ENCODE measurements at places on chromosomes 13 and 19. TPM values are rescaled to one million over a fixed set of nuclear protein-coding genes. Genes with fewer than 3 reads are reported as not detected.
A peak's percentile ranks its signal among the peaks of the same experiment; 100 is the strongest.

GRCh38 chr13:23159205-23159759 lies 21.5 kb upstream of the SGCG start:
- DNase-seq: peak; percentile 34

ZNF208 gene
- total RNA-seq: 3.2 TPM

POU2F2 gene
- total RNA-seq: 33.9 TPM

CYP2A7 gene
- not detected for total RNA-seq

DNA sequence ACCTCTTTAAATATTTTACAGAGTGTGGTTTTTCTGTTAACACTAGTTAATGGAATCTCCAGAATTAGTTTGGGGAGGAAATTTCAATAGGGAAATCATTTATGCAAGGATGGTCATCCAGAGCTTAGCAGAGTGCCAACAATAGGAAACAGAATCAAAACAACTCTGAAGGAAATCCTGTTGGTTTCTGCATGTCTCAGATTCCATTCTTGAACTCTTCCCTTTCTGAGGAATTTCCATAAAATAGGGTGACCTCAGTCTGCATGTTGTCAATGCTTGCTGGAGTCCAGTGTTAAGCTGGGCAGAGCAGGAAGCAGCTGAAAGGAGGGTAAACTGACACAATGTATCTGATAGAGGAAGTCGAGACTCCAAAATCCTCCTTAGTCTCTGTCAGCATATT lies 16.9 kb downstream of the CBY2 start:
- DNase-seq: no peak

DNA sequence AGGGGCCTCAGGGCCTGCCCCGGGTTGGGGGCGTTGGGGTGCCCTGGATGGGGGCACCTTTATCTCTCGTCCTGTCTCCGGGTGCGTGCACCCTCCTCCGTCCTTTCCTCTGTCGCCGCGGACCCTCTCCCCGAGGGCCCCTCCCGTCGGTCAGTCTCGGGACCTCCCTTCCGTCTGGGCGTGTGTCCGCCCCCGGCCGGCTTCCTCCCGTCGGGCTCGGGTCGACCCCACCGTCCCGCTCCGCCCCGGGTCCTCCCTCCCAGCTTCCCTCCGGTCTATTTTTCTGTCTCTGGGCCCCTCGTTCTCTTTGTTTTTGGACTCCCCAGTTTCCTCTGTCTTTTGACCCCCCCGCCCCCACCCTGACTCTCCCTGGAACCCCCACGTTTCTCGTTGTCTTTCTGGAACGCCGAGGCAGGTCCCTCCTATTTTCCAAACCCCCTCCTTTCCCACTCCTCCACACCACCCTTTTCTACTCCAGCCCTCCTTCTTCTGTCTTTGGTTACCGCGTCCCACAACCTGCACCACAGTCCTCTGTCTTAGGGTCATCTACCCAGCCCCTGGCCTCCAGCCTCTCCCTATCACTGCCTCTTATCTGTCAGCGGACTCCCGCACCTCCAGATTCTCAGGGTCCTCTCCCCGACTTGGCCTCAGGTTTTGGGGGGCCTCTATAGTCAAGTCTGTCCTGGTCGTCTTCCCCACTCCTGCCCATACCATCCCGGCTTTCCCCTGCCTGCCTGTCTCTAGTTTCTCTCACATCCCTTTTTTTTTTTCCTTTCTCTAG lies 757 bp downstream of the EGLN2 start:
- peak; percentile 58 for DNase-seq

APLP1 gene
- 1.2 TPM for total RNA-seq

DNA sequence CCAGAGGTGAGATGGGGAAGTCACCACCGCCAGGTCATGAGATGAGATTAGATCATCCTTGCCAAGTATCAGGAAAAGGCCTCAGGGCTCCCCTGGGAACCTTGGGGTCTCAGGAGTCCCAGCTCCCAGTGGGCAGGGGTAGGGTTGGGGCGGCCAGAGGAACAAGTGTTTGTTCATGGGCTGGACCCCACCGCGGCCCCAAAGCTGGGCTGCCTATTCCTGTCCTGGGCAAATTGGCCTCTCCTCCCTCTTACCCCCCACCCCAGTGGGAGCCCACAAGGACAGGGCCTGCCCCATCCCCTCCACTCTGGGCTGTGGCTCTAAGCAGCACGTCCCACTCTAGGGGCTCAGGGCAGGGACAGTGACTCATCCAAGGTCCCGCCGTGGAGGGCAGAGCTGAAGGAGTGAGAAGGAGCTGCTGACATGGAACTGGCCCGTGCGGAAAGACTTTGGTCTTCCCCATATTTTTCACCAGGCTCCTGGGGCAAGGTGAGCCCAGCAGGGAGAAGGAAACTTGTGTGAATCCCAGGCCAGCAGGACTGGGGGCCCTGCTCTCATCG lies 4.0 kb upstream of the HCN2 start:
- no peak for DNase-seq

KHSRP gene
- total RNA-seq: 268 TPM

DNA sequence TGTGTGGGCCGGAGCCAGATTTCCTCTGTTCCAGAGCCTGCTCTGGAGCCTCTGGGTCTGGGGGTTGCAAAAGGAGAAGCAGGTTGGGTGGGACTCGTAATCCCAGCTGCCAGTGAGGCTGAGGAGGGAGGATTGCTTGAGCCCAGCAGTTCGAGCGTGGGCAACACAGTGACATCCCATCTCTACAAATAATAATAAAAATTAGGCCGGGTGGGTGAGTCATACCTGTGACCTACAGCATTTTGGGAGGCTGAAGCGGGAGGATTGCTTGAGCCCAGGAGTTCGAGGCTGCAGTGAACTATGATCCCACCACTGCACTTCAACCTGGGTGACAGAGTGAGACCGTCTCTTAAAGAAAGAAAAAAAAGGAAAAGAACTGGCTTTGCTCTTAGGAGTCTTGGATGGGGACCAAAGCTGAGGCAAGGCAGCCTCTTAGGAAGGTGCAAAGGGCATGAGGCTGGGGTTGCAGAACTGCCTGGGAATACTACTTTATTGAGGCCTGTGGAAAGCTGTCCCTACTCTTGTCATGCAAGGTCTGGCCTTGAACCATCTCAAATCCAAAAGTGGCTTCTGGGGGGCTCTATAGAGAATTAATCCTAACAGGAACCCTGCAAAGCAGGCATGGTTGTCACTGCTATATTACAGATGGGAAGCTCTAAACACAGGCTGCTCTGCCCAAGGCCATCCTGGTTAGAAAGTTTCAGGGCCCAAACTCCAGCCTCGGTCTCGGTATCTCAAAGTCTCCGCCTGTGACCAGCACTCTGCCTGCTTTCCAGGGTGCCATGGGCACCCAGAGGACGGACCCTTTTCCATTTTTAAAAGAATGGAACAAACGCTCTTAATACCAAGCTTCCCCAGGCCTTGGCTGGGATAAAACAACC lies 880 bp upstream of the C19orf12 start:
- no peak for DNase-seq

DLEU7 gene
- not detected for total RNA-seq

- DNase-seq: no peak
Measured at GRCh38 chr13:96779691-96780090, 214.6 kb downstream of the OXGR1 start.

DNA sequence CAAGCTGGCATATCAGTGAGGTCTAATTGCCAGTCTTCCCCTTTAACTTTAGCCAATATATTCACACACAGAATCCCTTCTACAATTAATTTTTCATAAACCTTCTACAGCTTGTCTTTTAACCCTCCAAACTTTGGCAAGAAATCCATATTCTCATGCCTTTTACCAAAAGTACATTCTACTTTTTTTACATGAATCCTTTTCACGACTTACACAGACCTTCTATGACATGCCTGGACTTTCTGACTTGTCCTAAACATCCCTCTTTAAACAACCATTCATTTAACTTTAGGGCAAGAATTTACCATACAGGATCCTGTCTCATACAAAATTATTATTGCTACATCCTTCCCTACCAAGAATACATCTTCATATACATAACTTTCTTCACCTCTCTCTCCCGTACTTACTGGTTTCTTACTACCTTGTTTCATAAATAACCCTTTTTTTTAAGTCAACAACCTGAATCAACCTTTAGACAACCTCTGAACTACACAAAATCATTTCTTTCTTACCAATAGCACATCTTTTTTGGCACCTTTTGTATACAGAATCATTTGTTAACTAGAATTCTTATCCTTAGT lies 23.5 kb downstream of the ZNF544 start:
- no peak for DNase-seq

DNA sequence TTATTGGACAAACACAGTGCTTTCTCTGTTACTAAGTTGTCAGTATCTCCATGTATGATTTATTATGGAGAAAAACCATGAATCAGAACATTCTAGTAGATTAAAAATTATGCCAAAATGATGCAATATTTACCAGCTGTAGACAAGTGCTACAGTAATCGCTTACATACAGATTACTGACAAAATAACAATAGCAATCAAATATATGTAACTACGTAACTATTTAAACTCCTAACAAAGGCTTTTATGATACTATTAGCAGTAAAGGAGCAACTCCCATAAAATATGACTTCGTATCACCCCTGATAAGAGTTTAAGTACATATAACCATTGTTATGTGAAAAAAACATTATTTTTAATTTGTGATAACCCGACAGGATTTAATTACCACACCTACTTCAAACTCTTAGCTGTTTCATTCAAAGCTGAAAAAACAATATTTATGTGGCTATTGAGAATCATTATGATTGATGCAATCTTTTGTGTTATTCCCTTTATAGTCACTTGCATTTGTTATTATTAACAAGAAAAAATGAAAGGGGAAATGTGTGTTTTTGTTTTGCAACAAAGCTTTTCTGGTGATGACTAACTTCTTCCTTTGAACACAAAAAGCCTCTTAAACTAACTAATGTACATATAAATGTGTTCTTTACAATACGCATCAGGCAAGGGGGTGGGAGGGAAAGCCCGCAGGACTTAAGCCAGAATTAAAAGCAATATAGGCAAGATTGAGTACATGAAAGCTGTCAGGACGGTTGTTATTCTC lies 147.4 kb downstream of the ABCC4 start:
- no peak for DNase-seq

DNA sequence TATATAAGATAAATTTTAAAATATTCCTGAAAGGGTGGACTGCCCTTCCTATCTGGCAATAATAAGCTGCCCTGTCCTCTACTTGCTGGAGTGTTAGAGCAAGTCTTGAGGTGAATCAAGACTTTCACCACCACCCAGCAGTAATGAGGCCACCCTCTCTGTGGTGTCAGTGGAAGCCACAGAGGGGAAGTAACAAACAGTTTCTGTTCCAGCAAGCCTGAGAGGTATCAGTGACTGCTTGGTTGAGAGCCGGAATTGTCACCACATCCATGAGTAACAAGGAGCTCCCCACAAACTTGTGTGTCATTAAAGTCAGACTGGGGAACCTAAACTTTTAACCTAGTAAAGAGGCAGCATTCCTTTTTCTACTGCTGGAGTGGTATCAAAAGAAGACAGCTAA lies 532.7 kb upstream of the SPRY2 start:
- no peak for DNase-seq

DNA sequence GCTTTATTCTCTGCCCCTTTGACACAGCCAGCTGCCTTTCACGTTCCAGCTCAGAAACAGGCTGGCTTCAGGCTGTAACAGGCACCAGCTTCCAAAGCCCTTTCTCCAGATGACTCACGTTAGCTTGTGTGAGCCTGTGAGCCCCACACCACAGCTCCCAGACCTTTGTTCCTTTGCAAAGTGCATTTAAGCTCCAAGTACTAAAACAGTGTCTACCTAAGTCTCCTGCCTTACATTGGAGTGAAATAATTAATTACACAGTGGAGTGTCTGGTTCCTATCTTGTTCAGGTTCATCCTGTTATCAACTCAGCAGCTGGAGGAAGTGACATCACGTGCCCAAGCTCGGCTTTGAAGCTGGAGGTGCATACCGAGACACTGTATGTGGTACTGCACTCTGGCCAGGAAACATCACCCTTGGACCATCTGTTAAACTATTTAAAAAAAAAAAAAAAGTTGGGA lies 475.8 kb downstream of the FOXO1 start:
- DNase-seq: peak; percentile 59

DNA sequence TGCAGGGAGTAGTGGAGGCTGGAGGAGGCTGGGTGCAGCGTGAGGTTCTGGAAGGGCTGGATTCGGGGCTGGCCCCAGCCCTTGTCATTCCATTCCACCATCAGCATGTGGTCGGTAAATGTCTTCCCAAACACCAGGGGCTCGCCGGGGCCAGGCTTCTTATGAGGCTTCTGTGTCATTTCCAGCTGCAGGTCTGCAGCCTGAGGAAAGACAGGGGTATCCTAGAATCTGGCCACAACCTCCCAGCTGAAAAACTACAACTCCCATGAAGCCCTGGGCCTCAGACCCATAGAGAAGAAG lies 4.4 kb downstream of the BCAT2 start:
- DNase-seq: no peak

- DNase-seq: no peak
Measured at GRCh38 chr13:44013758-44014291, 134.1 kb downstream of the LACC1 start.

GRCh38 chr13:52161181-52161646 lies 1.8 kb upstream of the NEK3 start:
- DNase-seq: no peak

DNA sequence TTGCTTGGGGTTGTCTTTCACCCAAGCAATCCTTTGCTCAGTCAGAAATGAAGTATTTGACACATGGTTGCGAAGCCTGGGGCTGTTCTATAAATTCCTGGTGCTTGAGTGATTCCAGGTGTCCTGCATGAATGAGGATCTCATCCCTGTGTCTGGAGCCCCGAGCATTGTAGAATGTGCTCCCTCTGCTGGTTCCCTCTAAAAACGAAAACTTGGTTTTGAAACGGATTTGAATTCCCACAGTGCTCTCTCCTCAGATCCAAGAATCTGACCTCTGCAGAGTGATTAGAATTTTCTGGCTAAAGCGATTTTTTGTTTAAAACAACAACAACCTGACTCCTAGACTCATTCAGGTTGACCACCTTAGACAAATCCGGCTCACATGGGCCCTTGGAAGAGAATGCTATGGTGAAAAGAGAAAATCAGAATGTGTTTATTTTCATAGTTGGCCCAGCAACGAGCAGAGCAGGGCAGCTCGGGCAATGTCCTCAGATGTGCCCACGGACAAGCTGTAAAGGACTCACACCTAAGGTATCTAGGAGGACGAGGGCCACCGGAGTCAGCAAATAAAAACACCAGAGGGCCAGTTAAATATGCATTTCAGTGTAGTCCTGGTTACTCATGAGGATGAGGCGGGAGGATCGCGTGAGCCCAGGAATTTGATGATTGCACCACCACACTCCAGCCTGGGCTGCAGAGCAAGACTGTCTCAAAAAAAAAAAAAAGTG lies 8.7 kb upstream of the ATP12A start:
- DNase-seq: no peak

ANGPTL8 gene
- not detected for total RNA-seq

DNA sequence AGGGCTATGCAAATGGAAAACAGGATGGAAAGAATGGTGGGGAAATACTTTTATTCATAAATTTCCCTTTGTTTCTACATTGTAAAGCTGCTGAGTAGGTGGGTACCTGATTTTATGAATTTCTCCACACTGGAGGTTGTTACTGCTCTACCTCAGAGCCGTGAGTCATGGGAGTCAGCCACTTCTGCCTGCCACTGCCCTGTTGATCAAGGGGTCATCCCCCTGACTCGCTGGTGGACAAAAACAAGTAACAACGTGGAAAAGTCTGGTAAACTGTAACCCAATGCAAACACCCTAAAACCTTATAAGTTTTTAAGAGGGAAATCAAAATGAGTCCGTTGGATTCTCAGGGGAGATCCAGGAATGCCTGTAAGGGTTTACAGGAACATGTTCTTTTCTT lies 329.5 kb downstream of the ATP8A2 start:
- DNase-seq: no peak
